ENCODE measurements at places on chromosomes 11 and 22. TPM values are rescaled to one million over a fixed set of nuclear protein-coding genes. Genes with fewer than 3 reads are reported as not detected.
A peak's percentile ranks its signal among the peaks of the same experiment; 100 is the strongest.

DNA sequence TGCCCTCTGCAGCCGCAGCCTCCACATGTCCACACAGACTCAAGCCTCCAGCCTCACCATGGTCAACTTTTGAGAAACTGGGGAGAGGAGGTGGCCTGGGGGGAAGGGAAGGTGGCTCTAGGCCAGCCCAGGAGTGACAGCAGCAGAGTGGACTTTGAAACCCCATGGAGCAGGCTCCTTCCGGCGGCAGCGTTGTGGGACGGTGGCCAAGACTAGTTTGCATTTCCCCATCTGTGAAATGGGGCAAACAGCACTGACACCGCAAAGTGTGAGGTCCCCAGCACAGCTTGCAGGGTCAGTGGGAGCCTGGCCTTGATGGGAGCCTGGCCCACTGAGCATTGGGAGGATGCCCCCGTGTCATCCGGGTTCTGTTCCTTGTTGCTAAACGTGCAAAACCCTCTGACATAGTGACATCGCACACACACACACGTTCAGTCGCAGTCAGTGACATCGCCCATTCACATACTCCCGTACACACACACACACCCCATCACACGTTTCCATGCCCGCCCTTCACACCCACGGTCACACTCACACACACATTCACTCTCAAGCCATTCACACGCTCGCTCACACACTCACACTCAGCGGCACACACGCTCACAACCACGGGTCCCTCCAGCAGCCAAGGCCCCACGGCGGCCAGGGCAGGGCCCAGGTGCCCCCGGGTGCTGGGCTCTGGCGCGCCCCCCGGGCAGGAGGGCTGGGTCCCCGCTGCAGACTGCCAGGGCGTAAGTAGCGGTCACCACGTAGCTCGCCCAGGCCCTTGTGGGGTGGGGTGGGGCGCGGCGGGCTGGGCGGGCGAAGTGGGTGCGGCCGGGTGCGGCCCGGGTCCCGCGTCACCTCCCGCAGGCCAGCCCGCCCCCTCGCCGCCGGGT is 585 bp downstream of the CYB5R3 start:
- DNase-seq: peak; percentile 84

DNA sequence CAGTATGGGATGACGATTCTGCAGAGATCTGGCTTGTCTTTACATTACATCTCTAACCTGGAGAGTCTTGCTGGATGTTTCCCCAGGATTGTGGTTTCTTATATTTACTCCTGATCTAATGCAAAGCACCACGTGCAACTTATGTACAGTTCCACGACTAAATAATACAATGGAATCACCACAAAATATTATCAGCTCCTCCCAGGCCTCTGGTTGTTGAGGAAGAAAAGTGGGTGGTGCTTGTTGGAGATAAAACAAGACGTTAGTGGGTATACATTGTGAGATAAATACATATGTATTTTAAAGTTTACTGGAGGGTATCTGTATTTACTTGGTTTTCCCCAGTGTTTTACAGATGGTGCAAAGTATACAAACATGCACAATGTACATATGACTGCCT is 569.7 kb downstream of the NTM start:
- DNase-seq: no peak

DNA sequence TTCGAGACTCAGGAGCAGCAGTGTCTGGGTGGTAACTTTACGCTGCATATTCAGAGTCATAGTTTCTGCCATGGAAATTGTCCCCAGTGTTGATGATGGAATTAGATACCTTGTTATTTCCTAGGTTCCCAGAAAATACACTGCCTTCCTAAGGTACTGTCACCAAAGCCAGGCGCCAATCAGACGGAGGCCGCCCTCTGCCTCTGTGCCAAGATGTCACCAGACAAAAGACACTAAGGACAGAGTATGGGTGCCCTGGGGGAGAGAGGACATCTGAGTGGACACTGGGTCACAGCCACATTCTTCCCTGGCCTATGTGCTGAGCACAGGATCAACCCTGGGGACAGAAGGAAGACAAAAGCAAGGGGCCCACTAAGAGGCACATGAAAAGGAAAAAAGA is 11.2 kb downstream of the PLA2G6 start:
- DNase-seq: no peak

GRCh38 chr11:69086152-69087132 is 37.7 kb downstream of the TPCN2 start:
- peak; percentile 43 for DNase-seq

- DNase-seq: no peak
Observed at GRCh38 chr22:19770349-19771220, 10.0 kb downstream of the TBX1 start.

DNA sequence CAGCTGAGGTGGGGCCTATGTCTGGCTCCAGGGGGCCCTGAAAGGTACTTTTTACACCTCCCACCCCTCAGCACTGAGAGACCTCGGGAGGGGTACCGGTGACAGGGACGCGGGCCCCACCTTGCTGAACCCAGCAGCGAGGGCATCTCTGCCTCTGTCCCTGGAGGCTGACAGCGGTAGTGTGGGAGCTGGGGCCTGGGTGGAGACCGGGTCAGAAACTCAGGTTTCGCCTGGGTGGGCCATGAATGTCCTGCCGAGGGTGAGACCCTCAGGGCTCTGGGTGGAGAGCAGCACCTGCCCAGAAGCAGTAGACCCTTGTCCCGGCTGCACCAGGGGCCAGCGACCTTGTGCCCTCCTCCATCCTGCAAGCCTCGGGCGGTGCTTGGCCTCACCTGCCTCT is 22.2 kb downstream of the PTDSS2 start:
- DNase-seq: no peak

- DNase-seq: no peak
Observed at GRCh38 chr11:43790444-43790794, 90.2 kb upstream of the ALKBH3 start.

DNA sequence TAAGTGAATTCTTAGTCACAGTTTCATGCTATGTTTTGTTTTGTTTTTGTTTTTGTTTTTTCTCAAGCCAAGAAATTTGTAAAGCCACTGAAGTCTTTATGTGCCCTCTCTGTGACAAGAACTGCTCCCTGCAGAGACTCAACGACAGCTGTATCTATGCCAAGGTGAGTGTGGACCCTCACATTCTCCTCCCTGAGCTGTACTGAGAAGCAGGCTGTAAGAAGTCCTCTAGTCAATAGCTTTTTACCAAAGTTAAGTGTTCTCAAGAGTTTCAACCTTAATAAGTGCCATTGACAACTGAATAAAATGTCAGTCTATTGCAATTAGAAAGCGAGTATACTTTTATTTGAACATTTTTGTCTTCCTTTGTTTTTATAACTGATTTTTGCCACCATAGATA is 18.9 kb downstream of the MUC15 start:
- no peak for DNase-seq

The CASP1 gene
- total RNA-seq: 36.7 TPM

The HORMAD2 gene
- total RNA-seq: not detected

The C1QTNF5 gene
- 32.9 TPM for total RNA-seq

The SGSM1 gene
- total RNA-seq: 6.8 TPM

The C11orf86 gene
- not detected for total RNA-seq

Measured in mucosa of gallbladder (tissue), 1 donor.